Naive thymus-derived CD8-positive, alpha-beta T cell (primary cell): ENCODE measurements at places on chromosomes 13 and 19. TPM values are rescaled to one million over a fixed set of nuclear protein-coding genes. Genes with fewer than 3 reads are reported as not detected.
A peak's percentile ranks its signal among the peaks of the same experiment; 100 is the strongest.

DNA sequence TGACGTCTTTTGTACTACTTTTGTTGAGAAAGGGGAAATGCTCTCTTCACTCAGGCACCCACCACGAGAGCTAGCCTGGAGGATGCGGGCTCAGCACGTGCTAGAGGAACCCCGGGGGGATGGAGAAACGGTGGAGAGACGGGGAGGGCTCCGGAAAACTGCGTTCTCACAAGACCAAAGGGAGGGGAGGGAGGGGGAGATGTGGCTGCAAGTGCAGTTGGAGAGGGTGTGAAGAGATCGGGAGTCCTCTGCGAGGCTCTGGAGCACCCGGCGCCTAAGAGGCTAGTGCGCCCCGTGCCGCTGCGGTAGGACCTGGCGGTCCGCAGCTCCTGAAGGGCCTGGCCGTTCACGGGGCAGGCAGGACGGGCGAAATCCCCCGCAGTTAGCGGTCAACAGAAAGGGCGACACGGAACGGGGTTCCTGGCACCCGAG is 43.4 kb upstream of the XPO4 start:
- H3K4me3 ChIP-seq = no peak overlapping the region
- no peak for DNase-seq
- H3K27ac ChIP-seq = no peak overlapping the region

GRCh38 chr19:14107581-14108461 is 9.7 kb downstream of the PRKACA start:
- H3K36me3 ChIP-seq = peaks cover 25% of the 10 kb centered on the region
- no peaks in the 10 kb centered on the region for H3K27me3 ChIP-seq
- no peak overlapping the region for H3K4me3 ChIP-seq
- H3K27ac ChIP-seq = no peak overlapping the region

DNA sequence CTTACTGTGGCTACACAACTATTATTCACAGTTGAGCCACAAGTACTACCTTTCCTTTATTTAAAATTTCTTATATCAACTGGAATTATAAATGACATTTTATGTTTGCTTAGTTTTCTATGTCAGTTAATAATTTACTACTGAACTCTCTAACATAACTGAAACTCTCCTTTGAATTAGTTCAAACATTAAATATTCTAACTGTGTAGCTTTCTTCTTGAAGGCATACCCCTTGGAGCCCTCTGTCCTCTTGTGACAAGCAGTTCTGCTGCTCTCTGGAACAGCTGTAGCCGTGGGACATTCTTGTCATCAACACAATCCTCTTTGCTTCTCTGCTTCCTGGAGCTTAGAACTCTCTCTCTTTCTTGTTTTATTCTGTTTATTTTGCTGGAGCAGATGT is 244.8 kb downstream of the NHLRC3 start:
- H3K36me3 ChIP-seq = peaks cover 8% of the 10 kb centered on the region
- no peak for DNase-seq
- H3K27ac ChIP-seq = no peak overlapping the region
- no peaks in the 10 kb centered on the region for H3K4me1 ChIP-seq
- H3K4me3 ChIP-seq = no peak overlapping the region

- H3K36me3 ChIP-seq = no peaks in the 10 kb centered on the region
- no peak for DNase-seq
- H3K4me3 ChIP-seq = no peak overlapping the region
- H3K27me3 ChIP-seq = peaks cover 3% of the 10 kb centered on the region
Observed at GRCh38 chr13:34064456-34065205, 246.7 kb downstream of the RFC3 start.

GRCh38 chr13:68697551-68697950 is 1410.1 kb upstream of the ATXN8OS start:
- no peaks in the 10 kb centered on the region for H3K4me1 ChIP-seq
- no peak for DNase-seq
- H3K4me3 ChIP-seq = no peak overlapping the region
- H3K27me3 ChIP-seq = no peaks in the 10 kb centered on the region
- H3K27ac ChIP-seq = no peak overlapping the region

GRCh38 chr13:20247963-20248362 is 15.8 kb upstream of the GJB6 start:
- H3K27me3 ChIP-seq = no peaks in the 10 kb centered on the region
- no peak for DNase-seq
- H3K27ac ChIP-seq = no peak overlapping the region
- H3K4me3 ChIP-seq = no peak overlapping the region
- peaks cover 3% of the 10 kb centered on the region for H3K36me3 ChIP-seq

GRCh38 chr13:113901642-113902041 is 37.8 kb upstream of the GAS6 start:
- no peaks in the 10 kb centered on the region for H3K4me1 ChIP-seq
- H3K27ac ChIP-seq = no peak overlapping the region
- H3K36me3 ChIP-seq = no peaks in the 10 kb centered on the region

GRCh38 chr13:104648291-104648690 is 1582.1 kb upstream of the SLC10A2 start:
- H3K4me3 ChIP-seq = no peak overlapping the region
- DNase-seq = no peak
- no peak overlapping the region for H3K27ac ChIP-seq
- no peaks in the 10 kb centered on the region for H3K36me3 ChIP-seq
- no peaks in the 10 kb centered on the region for H3K27me3 ChIP-seq

- H3K27ac ChIP-seq = no peak overlapping the region
- peaks cover 18% of the 10 kb centered on the region for H3K4me1 ChIP-seq
- peaks cover 44% of the 10 kb centered on the region for H3K27me3 ChIP-seq
- no peaks in the 10 kb centered on the region for H3K36me3 ChIP-seq
- DNase-seq = no peak
Observed at GRCh38 chr19:13018035-13018914, 23.0 kb downstream of the NFIX start.

DNA sequence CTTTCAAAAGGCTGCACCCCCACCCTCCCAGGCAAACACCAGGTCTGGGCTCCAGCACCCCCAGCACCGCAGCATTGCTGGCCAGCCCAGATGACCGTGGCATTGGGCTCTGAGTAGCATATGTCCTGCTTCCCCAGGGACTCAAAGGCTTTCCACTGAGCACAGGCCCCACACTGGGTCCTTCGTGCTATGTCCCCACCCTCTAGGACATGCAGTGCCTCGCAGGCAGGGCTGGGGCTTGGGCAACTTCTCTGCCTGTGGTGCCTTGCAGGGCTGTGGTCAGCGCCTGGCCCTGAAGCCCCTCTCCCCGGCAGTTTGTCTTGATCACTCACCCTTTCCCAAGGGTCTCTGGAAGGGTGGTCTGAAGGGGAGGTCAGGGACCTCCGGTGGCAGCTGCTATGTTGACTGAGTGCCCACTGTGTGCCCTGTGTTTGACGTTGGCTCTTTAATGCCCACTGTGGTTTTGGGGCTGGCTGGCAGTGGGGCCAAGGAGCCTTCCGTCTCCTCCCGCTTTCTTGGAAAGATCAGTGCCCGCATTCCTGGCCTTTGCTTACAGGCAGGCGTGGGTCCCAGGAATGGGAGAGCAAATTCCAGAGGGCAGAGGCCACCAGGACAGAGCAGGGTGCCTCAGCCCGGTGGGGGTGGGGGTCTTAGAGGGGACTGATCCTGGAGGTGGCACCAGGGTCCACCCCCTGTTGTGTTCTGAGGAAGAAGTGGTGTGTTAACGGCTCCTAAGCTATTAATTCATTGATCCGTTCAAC is 20.3 kb upstream of the CRTC1 start:
- peak overlapping the region; percentile 93 for H3K27ac ChIP-seq
- no peak for DNase-seq
- H3K4me3 ChIP-seq = no peak overlapping the region
- no peaks in the 10 kb centered on the region for H3K36me3 ChIP-seq

- H3K4me3 ChIP-seq = peak overlapping the region; percentile 95
- H3K36me3 ChIP-seq = peaks cover 4% of the 10 kb centered on the region
- H3K27me3 ChIP-seq = no peaks in the 10 kb centered on the region
- peak; percentile 40 for DNase-seq
- H3K27ac ChIP-seq = peak overlapping the region; percentile 99
Observed at GRCh38 chr19:55642153-55643002, 1.1 kb upstream of the ZNF581 start.

- H3K4me1 ChIP-seq = no peaks in the 10 kb centered on the region
- no peak for DNase-seq
- H3K27ac ChIP-seq = no peak overlapping the region
- no peak overlapping the region for H3K4me3 ChIP-seq
- H3K36me3 ChIP-seq = no peaks in the 10 kb centered on the region
Observed at GRCh38 chr13:103431856-103432255, 365.6 kb upstream of the SLC10A2 start.

DNA sequence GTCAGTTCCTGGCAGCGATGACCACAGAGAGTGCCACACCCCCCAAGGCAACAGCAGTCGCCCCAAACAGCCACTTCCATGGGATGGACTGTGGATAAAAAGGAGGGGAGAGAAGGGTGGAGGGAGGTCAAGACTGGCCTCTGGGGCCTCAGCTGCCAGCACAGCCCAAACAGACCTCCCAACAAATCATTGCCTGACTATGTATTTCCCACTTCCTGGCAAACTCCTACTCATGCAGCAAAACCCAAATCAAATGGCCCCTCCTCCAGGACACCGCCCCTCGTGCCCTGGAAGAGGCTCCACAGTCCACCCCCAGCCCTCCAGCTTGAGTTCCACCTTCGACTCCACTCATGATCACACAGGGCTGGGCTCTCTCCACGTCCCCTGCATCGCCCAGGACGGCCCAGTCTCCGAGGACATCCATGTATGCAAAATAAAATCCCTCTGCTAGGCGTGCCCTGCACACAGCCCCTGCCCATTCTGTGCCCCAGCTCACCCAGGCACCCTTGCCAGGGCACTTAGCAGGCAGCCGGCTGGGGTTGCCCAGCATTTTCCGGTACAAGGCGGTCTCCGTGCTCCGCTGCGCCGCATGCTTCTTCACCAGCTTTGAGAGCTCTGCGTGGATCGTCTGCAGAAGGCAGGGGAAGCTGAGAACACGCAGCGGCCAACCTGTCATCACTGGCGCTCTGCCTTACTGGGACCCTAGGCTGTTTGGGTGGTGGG is 10.5 kb upstream of the ELL start:
- H3K27me3 ChIP-seq = no peaks in the 10 kb centered on the region
- H3K36me3 ChIP-seq = no peaks in the 10 kb centered on the region
- no peak for DNase-seq

DNA sequence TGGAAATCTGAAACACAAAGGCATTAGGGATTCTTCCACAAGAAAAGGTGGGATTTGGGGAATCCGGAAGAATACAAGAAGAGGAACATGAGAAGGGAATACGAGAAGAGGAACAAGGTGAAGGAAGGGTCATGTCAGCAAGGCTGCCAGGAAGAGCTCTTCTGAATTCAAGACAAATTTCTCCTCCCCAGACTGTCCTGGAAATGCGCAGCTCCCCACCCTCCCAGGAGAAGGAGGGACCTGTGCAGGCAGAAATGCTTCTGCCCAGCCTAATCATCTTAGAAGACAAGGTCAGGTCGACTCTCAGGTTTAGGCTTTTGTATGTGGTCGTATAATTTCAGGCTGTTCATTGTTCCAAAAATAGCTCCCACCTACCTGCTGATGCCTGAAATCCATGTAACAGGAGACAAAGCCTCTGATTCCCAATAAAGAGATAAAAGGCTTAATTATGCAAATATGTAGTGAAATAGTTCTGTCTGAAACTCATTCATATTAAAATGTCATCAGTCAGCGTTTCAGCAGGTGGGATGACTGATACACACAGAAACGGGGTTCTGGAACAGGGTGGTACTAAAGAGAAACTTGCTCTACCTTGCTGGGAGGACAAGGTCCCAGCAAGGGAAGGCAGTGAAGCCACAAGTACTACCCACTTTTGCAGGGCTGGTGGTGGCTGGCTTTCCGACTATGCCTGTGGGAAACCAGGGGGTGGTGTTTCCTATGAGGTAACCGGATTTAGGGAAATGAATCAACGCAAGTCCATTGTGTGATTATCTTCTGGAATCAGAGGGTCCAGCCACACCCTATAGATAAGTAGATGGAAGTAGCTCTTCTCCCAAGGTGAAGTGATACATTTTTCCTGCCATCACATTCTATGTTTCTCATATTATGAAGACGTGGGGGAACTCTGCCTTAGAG is 76.1 kb downstream of the KL start:
- DNase-seq = no peak
- no peaks in the 10 kb centered on the region for H3K4me1 ChIP-seq
- no peak overlapping the region for H3K27ac ChIP-seq

- DNase-seq = no peak
- H3K27ac ChIP-seq = peak overlapping the region; percentile 25
- H3K4me3 ChIP-seq = no peak overlapping the region
Observed at GRCh38 chr19:10183926-10184325, 10.8 kb downstream of the DNMT1 start.

DNA sequence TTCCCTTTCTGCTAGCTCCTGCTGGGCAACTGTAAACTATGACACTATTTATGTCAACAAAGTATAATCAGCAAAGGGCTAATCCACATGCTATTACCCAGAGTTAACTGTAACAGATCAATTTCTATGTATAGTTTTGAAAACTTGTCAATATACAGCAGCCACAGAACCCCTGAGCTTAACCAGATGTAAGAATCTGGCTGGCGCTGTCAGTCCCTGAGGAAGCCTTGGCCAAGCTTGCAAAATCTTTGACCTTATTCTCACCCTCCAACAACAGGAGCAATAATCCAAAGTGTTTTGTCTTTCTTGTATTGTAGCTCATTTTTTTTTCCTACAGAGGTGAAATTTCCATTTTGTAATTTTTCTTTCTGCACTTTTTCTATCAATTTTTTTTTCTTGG is 1230.1 kb upstream of the SLC10A2 start:
- DNase-seq = no peak
- H3K36me3 ChIP-seq = no peaks in the 10 kb centered on the region
- H3K4me3 ChIP-seq = no peak overlapping the region

Gene CEACAM7
- polyA plus RNA-seq = not detected

Gene FGF9
- 3.5 TPM for polyA plus RNA-seq
